ENCODE measurements at places on chromosomes 5 and 9. TPM values are rescaled to one million over a fixed set of nuclear protein-coding genes. Genes with fewer than 3 reads are reported as not detected.

- H3K36me3 ChIP-seq: no peaks in the 10 kb centered on the region
- no peaks in the 10 kb centered on the region for H3K27me3 ChIP-seq
- no peaks in the 10 kb centered on the region for H3K4me1 ChIP-seq
- no peak overlapping the region for H3K27ac ChIP-seq
- no peak overlapping the region for H3K4me3 ChIP-seq
Measured at GRCh38 chr9:36713515-36714490, 141.1 kb downstream of the MELK start.

GRCh38 chr5:179331591-179332375, 13.5 kb downstream of the ADAMTS2 start:
- no peak for DNase-seq
- no peak overlapping the region for H3K4me3 ChIP-seq
- H3K27ac ChIP-seq: no peak overlapping the region
- no peaks in the 10 kb centered on the region for H3K27me3 ChIP-seq
- H3K4me1 ChIP-seq: peaks cover 13% of the 10 kb centered on the region
- H3K36me3 ChIP-seq: no peaks in the 10 kb centered on the region

- no peak overlapping the region for H3K4me3 ChIP-seq
- H3K27ac ChIP-seq: no peak overlapping the region
- no peaks in the 10 kb centered on the region for H3K36me3 ChIP-seq
Measured at GRCh38 chr5:154482528-154483449, 4.8 kb upstream of the HAND1 start.

- H3K27me3 ChIP-seq: no peaks in the 10 kb centered on the region
- no peak for DNase-seq
- H3K27ac ChIP-seq: no peak overlapping the region
- H3K4me1 ChIP-seq: no peaks in the 10 kb centered on the region
- H3K36me3 ChIP-seq: no peaks in the 10 kb centered on the region
Measured at GRCh38 chr9:112434487-112434886, 52.1 kb upstream of the KIAA1958 start.

DNA sequence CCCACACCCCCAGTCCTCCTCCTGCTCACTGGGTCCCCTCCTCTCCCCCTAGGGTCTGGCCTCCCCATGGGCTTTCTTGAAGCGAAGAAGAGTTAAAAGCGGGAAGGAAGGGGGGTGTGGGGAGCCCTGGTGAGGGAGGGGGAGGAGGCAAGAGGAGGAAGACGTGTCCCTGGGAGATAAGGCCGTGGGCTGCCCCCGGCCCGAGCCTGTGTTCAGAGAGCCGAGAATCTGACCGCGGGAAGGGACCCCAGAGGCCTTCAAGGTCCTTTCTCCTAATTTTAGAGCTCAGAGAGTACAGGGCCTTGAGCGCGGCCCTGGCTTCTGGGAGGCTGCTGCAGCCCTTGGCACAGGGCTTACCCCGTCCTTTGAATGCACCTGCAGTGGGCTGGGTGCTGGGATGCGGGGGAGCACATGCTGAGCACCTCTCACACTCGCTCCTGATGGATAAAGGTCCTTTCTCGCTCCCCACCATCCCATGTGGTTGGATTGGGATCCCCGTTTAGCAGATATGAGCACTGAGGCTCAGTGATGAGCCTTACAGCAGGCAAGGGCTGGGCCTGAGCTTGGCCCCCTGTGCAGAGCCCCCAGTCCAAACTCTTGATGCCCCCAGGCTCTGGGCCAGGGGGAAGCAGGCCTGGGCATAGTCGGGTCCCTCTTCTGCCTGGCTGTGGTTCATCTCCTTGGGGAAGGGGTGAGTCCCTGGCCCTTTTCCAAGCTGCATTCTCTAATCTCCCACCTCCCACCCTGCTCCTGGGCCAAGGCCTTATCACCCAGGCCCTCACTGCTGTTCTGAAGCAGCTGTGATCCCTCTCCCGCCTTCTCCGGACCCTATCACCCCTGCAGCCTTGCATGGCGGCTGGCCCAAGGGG, 5.9 kb downstream of the GFI1B start:
- no peak for DNase-seq
- peaks cover 91% of the 10 kb centered on the region for H3K27me3 ChIP-seq
- H3K36me3 ChIP-seq: no peaks in the 10 kb centered on the region
- H3K4me3 ChIP-seq: no peak overlapping the region

GRCh38 chr5:53063176-53063575, 46.4 kb downstream of the MOCS2 start:
- DNase-seq: no peak
- H3K27ac ChIP-seq: no peak overlapping the region
- H3K4me1 ChIP-seq: no peaks in the 10 kb centered on the region
- H3K36me3 ChIP-seq: no peaks in the 10 kb centered on the region
- H3K27me3 ChIP-seq: no peaks in the 10 kb centered on the region

- H3K4me1 ChIP-seq: no peaks in the 10 kb centered on the region
- H3K27ac ChIP-seq: no peak overlapping the region
- DNase-seq: no peak
- no peaks in the 10 kb centered on the region for H3K27me3 ChIP-seq
Measured at GRCh38 chr9:36855448-36856315, 178.4 kb downstream of the PAX5 start.

DNA sequence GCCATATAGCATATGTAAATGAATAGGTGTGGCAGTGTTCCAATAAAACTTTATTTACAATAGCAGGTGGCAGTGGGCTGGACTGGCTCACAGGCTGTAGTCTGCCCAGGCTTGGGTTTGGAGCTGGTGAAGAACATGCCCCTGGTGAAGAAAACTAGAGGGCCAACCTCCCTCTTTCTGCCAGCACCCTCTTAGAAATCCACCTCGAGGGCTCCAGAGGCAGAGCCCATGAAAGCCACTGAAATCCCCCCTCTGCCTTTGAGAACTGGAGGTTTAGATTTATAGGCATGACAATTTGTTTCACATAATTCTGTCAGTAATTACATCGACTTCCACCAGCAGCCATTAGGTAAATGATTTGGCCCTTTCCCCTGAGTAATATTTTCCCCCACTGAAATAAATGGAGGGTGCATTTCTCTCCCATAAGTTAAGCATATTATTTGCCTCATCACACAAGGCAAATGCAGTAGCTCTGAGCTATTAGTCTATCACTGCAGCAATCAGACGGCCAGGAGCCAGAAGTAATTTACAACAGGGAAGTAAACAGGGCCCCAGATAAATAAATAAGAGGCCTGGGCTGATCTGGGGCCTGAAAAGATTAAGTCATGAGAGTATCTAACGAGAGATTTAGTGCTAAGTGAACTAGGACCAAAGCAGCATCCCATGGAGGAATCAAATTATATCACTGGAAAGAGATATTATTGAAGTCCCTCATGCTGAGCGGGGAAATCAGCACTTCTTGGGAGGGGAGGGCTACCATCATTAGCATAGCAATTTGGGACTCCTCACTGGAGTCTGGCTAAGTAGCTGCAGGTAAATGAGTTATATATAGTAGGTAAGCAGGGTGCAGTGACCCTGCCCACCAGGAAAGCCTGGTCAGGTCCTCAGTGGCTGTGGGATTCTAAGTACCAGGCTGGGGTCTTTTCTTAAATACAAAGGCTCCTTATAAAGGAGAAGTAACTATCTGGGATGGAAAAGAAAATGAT, 123.9 kb downstream of the SLIT3 start:
- H3K36me3 ChIP-seq: no peaks in the 10 kb centered on the region
- no peak for DNase-seq
- H3K27ac ChIP-seq: no peak overlapping the region
- H3K4me3 ChIP-seq: no peak overlapping the region
- H3K4me1 ChIP-seq: no peaks in the 10 kb centered on the region
- H3K27me3 ChIP-seq: no peaks in the 10 kb centered on the region

- no peaks in the 10 kb centered on the region for H3K36me3 ChIP-seq
- DNase-seq: no peak
- no peaks in the 10 kb centered on the region for H3K4me1 ChIP-seq
- no peaks in the 10 kb centered on the region for H3K27me3 ChIP-seq
- H3K4me3 ChIP-seq: no peak overlapping the region
Measured at GRCh38 chr5:82031220-82032119, 59.6 kb downstream of the ATG10 start.

DNA sequence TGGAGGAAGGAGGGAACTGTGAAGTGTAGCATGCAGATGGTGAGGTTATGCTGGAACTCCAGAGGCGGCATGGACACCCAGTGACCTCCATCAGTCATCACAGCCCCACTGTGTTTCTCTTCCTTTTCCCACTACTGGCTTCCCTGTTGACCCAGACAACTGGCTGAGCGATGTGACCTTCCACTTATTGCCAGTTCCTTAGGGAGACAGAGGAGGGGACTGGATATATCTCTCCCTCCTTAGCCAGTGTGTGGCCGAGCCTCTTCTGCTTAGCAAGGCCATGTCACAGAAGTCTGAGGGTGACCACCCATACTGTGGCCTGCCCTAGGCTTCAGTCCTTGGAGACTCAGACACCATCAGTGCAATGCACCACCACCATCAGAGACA, 3.0 kb upstream of the PHYKPL start:
- peaks cover 86% of the 10 kb centered on the region for H3K4me1 ChIP-seq
- DNase-seq: peak; percentile 54
- no peaks in the 10 kb centered on the region for H3K27me3 ChIP-seq
- no peaks in the 10 kb centered on the region for H3K36me3 ChIP-seq
- no peak overlapping the region for H3K27ac ChIP-seq

- H3K27ac ChIP-seq: no peak overlapping the region
- no peak for DNase-seq
- H3K36me3 ChIP-seq: no peaks in the 10 kb centered on the region
- H3K4me3 ChIP-seq: no peak overlapping the region
Measured at GRCh38 chr5:151581812-151582583, 9.1 kb downstream of the FAT2 start.

- peak within 1 kb of the TSS; percentile 44 for H3K27ac ChIP-seq
- no peaks in the 10 kb centered on the region for H3K36me3 ChIP-seq
- peak; percentile 75 for DNase-seq
- peaks cover 16% of the 10 kb centered on the region for H3K4me1 ChIP-seq
- H3K4me3 ChIP-seq: peak within 1 kb of the TSS; percentile 35
Measured at GRCh38 chr9:84669288-84670137, at the start of gene NTRK2. Gene NTRK2, plus strand, starts transcription at chr9:84669729. Its CDS starts 1,020 bp downstream, at chr9:84670749.

DNA sequence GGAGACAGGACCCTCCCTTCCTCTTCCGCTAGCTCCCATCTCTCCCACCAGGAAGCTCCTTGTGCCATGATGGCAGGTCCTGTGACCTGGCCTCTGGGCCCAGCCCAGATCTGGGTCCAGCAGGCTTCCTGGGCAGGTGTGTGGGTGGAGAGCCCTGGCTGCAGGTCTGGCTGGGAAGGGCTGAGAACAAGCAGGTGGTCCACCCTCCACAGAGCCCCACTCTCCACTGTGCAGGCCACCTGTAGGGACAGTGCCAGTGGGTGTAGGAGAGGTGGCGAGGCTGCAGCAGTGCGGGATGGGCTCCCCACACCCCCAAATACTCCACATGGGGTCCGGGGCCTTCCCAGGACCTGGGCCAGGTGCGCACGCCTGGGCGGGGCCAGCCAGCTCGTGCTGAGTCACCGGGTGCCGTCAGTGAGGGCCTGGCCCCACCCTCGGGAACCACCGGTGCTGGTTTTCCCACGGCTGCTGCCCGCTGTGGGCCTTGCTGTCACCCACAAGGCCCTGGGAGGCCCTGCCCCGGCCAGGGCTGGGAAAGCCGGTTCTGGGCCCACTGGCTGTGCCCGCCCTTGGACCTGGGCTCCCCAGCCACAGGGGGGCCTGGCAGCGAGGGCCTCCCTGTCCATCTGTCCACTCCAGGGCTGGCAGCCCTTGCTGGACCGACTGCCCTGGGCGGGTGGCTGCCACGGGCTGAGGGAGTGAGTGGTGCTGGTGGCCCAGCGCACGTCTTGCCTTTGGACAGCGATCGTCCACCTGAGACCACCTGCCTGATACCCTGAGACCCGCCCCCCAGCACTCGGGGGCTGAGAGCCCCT, 9.3 kb upstream of the NRARP start:
- peaks cover 7% of the 10 kb centered on the region for H3K27me3 ChIP-seq
- no peaks in the 10 kb centered on the region for H3K36me3 ChIP-seq
- peak; percentile 73 for DNase-seq
- H3K4me3 ChIP-seq: no peak overlapping the region
- peaks cover 28% of the 10 kb centered on the region for H3K4me1 ChIP-seq

DNA sequence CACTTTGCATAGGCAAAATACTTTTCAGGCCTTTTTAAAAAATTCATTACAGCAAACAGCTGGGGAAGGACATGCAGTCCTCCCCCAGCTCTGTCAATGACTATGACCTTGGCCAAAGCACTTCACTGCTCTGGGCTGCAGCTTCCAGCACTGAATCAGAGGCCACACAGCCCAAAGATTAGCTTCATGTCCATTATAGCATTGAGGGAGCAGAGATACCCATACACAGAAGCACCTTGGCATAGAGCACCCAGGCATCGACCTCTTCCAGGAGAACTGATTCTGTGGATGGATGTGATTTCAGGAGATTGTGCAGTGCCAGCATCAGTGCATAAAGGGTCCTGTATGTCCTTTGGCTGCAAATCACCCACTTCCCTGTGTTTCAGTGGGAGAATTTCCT, 241.9 kb downstream of the MARCHF11 start:
- peaks cover 13% of the 10 kb centered on the region for H3K4me1 ChIP-seq
- DNase-seq: no peak
- H3K27me3 ChIP-seq: no peaks in the 10 kb centered on the region
- no peak overlapping the region for H3K4me3 ChIP-seq
- H3K36me3 ChIP-seq: no peaks in the 10 kb centered on the region

DNA sequence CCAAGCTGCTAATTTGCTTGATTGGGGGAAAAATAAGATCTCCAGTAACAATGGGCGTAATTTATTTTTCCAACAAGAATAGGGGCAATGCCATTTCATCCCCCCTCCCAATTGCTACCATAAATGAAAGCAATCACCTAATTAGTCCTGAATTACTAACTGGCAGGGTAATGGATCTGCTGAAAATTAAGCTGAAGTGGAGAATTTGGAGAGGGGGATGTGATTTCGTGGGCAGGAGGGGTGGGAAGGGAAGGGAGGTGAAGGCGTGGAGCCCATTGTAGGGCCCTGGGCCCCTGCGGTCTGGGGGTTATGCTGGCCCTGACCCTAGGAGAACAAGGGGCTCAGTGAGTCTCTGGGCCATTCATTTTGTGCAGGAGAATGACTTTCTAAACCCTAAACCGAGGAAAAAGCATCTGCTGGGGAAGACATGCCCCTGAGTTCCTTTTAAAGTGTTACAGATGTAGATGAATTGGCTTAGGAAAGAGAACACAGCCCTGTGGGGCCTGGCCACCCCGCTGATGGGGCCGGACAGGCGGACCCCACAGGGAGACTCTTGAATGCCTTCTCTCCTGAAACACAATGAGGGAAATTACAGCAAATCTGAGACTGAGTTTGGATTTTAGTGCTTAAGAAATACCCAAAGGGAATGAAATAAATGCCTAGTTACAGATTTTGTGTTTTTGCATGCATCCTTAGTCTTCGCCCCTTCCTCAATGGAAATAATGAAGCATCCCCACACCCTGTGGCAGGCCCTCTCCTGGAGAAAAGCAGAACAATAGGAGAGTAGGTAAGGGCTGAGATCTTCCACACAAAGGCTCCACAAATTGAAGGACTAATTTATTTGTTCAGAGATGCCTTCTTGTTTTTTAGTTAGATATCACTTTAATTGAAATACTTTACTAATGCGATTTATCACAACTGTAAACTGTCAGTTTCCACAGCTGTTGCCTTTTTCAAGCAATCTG, 143.2 kb downstream of the PSAT1 start:
- H3K4me3 ChIP-seq: no peak overlapping the region
- DNase-seq: no peak
- H3K27ac ChIP-seq: no peak overlapping the region

The MEGF10 gene
- 0.82 TPM for total RNA-seq

The PCDHB13 gene
- 6.8 TPM for total RNA-seq

The ADAMTS6 gene
- 16.4 TPM for total RNA-seq

The S1PR3 gene
- total RNA-seq: 39.9 TPM

The RALGPS1 gene
- 14.8 TPM for total RNA-seq

The EFNA5 gene
- total RNA-seq: 14.2 TPM
